ENCODE measurements at places on chromosomes 16 and 17. TPM values are rescaled to one million over a fixed set of nuclear protein-coding genes. Genes with fewer than 3 reads are reported as not detected.

DNA sequence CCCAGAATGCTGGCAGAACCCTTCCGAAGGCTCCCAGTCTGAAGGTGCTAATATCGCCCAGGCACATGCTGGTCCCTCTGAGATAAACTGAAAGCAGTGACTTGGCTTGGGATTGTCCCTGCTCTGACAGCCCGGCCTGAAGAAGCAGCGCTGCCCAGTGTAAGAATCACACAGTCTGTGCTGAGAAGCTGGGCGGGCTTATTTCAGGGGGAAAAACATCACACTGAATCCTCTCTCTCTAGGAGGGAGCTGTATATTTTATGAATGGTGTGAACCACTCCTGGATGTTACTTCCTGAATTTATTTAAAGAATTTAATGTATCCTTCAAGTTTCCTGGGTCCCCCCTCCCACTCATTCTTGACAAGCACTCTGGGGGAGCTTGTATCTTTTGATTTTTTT is 36.3 kb downstream of the GAS7 start:
- no peak for DNase-seq

DNA sequence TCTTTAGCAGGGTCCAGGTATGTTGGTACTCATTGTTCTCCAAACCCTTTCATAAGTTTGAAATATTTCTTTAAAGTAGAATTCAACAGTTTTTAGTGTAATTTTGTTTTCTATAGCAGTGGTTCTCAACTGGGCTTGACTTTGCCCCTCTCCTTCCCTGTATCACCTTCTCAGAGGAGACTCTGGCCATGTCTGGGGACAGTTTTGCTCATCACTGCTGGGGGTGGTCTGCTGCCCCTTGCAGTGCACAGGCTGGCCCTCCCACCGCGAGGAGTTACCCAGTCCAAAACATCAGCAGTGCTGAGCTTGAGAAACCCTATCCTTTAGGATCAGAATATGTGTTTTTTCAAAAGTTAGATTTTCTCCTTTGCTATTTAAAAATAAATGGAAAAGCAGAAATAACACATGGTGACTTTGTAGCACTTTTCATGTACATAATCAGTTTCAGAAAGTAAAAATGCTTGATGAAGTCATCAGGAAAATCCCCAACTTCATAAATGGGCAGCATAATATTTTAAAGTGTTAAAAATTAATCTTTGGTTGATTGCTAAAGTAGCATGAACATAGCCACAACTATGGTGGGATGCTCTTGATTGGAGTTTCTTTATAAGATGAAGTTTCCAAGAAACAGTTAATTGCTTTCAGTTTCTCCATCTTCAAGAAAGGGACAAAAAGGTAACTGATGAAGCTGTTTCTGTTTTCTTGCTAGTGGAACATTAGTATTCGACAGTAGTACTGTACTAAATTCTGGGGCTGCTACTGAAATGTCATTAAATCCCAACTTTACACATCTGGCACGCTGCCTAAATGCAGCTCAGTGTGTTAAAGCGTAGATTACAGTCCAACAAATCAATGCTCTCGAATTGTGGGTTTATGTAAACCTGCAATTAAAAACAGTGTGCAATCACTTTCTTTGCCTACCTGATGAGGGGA is 70.3 kb downstream of the NETO2 start:
- DNase-seq = no peak

DNA sequence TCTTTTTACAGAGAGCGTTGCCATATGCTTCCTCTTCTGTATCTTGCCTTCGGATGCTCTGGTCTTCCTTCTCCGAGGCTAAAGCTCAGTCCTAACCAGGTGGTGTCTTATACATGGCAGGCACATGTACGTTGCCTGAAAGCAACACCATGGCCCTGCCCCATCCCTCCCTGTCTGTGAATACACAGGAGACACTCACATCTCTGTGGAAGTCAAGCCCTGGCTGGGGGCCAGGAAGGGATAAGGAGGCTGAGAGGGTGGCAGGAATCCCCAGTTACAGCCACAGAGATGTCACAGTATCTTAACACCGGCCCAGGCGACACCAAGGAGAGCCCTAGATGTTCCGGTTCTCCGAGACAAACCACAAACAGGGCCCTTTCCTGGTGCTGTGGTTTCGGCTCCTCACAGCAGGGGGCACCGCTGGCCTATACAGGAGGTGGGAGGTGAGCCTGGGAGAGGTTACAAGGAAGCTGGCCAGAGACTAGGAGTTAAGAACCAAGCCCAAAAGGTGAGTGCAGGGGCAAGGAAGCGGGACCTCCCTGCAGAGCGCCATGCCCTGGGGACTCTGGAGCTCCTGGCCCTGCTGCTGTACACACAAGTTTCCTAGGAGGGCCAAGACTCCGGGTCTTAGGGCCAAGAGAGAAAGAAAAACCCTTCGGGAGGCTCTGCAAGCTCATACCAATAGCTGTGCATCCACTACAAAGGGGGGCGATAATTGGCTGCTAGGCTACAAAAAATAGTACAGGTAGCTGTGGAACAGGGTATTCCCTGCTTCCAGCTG is 41.7 kb downstream of the SRL start:
- DNase-seq = peak; percentile 81

The TBL3 gene
- total RNA-seq = 134 TPM

- DNase-seq = peak; percentile 48
Measured at GRCh38 chr17:42118545-42118944, 2.6 kb downstream of the KAT2A start.

The MT1E gene
- total RNA-seq = 493 TPM

All from HT-29 (cell line).